ENCODE measurements at places on chromosomes 1 and 21.

DNA sequence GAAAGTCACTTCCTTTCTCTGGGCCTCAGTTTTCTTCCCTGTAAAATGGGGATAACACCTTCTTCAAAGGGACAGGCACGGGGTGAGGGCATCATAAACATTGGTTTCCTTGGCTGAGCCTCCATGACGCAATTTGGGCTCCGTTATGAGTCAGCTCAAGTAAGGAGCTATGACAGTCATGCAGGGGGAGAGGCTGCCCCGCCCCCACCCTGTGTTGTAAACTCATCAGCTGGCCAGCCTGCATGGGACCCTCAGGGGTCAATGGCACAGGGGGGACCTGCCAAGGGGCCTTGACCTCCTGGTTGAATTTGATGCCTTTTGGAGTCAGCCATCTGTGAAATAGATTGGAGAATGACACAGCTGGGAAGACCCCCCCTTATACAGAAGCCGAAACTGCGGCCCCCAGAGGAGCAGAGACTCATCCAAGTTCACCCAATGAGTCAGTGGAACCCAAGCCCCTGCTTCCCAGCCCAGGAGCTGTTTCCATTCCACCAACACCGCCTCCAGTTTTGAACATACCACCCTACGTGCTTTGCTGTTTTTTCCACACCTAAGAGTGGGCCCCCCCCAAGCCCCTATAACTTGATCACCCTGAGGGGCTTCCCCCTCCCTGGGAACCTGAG, 36.8 kb upstream of the RUNX3 start:
- peak; percentile 91 for DNase-seq

DNA sequence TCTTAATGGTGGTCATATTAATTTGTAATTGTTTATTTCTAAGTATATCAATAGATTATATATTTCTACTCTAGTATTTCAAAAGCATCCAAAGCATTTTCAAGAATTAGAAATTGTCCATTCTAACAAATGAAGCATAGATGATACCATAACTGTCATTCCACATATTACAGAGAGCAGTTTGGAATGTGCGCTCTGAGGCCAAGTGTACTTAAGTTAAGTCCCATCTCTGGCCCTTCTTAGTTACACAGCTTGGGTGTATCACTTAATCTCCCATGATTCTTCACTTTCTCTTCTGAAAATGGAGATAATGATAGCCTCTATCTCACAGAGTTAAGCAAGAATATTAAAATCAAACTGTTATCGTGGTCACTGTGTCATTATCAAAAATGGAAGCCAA, 281.1 kb downstream of the MRPL39 start:
- DNase-seq: no peak

DNA sequence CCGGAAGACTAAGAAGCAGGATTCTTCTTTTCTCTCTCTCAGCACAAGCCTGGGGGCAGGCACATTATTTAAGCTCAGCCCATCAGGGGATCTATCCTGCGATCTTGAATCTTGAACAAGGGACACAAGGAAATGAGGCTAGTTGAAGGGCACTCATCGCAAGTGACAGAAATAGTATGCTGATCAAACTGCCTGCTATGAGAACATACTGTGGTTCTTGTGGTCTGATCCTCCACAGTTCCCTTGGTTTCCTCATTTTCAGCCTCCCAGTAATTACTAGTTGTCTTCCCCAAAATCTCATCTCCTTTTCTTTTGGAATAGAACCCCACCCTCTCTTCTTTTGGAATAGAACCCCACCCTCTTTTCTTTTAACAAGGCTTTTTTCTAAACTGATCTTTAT, 6.5 kb downstream of the ANKRD45 start:
- no peak for DNase-seq

GRCh38 chr1:87134625-87135328, 193.9 kb upstream of the LMO4 start:
- DNase-seq: no peak

- DNase-seq: no peak
Observed at GRCh38 chr1:66300972-66301451, 232.9 kb upstream of the SGIP1 start.

GRCh38 chr1:223271085-223271781, 92.7 kb downstream of the SUSD4 start:
- DNase-seq: no peak

DNA sequence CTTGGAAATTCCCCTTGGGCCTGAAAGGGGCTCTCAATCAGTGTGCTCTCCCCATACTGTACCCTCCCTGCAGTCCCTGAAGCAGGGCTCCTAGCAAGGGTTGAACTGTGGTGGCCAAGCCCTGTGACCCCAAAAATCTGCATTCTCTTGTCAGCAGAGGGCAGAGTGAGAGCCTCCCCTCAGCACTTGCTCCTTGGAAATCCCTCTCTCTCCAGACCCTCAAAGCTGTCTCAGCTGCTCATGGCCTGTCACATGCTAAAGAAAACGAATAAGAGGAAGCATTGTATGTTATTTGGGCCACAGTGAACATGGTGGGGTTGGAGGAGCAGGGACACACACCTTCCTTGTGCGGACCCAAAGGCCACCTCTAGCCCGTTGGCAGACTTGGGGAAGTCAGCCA, 47.2 kb upstream of the SYNC start:
- no peak for DNase-seq

DNA sequence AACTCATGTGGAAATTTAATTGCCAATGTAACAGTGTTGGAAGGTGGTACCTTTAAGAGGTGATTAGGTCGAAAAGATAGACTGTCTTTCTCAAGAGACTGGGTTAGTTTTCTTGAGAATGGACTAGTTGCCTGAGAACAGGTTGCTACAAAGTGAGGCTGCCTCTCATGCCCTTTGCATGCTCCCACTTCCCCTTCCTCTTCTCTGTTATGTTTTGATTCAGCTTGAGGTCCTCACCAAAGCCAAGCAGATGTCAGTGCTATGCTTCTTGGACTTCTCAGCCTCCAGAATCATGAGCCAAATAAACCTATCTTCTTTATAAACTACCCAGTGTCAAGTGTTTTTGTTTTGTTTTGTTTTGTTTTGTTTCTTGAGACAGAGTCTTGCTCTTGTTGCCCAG, 187.0 kb upstream of the RUNX1 start:
- no peak for DNase-seq

- no peak for DNase-seq
Observed at GRCh38 chr1:40075266-40075665, 21.8 kb downstream of the PPT1 start.

GRCh38 chr1:221511797-221512196, 230.1 kb downstream of the DUSP10 start:
- DNase-seq: no peak

DNA sequence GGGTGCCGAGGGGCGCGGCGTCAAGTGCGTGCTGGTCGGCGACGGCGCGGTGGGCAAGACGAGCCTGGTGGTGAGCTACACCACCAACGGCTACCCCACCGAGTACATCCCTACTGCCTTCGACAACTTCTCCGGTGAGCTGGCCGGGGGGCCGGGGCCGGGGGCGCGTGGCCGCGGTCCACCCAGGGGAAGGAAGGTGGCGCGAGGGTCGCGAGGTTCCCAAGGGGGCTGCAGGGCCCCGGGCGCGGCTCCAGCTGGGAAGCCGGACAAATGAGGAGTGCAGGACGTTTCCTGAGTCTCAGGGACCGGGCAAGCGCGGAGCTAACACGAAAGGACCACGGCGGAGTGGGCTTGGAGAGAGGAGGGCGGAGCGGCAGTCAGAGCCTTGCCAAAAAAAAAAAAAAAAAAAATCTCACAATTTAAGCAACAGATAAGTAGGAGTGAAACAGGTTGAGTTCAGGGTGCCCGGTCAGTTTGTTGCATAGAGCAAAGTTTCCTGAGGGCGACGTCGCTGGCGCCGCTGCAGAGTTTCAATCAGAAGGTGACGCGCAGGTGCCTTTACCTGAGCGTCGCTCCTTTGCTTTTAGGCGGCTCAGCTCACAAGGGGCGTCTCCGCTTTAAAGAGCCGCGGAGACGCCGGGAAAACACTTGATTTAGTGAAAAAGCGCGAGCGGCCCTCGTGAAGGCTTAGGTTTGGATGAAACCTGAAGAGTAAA, 750 bp downstream of the RHOU start:
- peak; percentile 7 for DNase-seq

- DNase-seq: peak; percentile 47
Observed at GRCh38 chr1:200034761-200035396, 7.4 kb downstream of the NR5A2 start.

DNA sequence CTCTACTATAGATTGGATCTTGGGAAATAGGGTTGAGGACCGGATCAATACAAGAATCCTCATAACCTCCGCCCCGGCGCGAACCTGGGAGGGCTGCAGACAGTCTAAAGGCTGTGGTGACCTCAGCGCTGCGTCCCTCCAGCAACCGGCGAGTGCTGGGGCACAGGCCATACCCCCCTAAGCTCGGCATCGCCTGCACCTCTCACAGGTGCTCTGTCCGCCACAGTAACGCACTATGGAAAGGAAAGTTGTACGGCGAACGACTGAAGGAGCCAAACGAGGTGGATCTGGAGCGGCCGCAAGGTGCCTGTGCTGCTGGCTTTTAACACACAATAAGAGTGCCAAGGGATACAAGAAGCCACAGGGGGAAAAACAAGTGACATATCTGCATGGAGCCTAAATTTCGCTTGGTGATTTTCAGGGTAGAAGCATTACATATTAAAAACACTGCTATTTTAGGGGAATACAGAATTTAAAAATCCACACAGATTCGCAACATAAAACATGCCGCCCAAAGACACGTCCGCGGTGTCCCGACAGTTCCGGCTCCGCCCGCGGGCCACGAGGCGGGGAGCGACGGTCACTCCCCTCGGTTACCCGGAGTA, 1.4 kb upstream of the RBM15 start:
- DNase-seq: peak; percentile 34

DNA sequence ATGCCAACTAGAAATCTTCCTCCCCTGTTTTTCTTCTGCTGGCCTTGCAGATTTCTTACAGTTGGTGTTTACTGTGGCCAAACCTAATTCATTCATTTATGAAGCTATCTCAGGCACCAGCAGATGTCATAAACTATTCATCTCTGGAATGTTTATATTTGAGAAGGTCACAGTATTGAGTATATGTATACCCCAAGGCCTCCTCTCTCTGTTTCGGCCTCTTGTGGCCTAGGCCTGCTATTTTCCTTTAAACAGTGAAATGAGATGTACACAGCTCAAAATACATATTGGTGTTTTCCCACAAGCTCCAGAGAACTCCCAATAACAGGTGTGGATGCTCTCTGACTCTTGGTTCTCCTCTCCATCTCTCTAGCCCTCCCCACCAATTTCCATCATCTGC, 520.7 kb upstream of the CAMK1G start:
- DNase-seq: no peak

GRCh38 chr1:228134591-228134990, 5.5 kb upstream of the GUK1 start:
- DNase-seq: no peak

DNA sequence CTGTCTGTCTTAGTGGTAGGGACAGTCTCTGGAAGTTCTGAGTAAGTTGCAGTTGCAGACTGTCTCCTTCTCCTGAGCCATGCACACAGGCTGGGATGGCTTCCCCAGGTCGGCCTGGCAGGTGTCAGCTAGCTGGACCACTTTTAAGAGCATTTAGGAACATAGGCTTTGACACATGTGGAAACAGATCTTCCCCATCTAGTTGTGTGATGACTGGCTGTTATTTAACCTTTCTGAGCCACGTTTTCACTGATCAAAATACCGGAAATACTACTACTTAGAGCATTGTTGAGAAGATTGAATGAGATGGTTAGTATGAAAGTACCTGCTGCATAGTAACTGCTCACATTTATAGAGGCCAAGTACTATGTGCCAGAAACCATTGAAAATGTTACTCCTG, 6.2 kb upstream of the MAPKAPK2 start:
- DNase-seq: no peak

DNA sequence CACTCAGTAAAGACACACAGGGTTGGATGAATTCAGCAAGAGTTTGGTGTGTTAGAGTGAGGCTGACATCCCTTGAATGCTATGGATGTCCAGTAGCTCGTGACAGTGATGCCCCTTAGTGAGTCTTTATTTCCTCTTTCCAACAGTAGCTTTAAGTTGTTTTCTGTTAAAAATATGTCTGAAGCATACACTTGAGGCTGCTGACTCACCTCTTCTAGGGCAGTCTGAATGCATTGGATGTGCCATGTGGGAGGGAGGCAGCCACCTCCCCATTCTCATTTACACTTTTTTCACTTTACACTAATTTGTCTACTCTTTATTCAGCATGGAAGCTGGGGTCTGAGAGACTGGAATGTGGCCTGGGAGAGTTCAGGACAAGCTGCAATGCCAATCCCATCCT, 17.6 kb downstream of the NOS1AP start:
- no peak for DNase-seq

- no peak for DNase-seq
Observed at GRCh38 chr1:11611638-11612327, 42.4 kb downstream of the FBXO2 start.

DNA sequence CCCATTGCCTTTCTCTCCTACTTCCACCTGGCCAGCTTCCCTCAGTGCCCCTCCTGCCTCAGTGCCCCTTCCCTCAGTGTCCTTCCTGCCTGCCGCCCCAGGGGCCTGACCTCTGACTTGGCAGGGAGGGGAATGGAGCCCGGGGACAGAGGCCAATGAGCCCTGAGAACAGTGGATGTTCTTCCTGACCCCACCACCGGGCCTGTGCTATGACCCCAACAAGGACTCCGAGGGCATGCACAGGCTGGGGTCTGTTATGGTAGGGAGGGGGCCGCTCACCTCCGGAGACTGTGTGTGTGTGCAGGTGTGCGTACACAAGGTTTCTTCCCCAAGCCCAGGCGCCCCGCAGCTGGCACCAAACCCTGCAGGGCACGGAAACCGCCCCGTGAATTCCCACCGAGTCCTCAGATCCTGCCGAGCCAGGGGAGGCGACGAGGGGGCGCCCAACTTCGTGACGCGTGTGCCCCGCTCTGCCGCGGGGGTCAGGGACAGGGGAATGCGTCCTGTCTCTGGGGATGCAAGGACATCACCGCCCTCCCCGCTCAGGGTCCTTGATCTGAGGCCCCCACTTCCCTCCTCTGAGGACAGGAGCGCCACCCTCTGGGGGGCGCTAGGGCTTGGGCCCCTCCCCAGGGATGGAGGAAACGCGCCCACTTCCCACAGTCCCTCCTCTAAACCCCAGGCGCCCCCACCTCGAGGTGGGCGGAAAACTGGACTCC, 766 bp downstream of the RAP1GAP start:
- no peak for DNase-seq

Data from epithelial cell of esophagus (primary cell).